Heart right ventricle (tissue), 16 donors: ENCODE measurements at places on chromosomes 1 and 21. TPM values are rescaled to one million over a fixed set of nuclear protein-coding genes. Genes with fewer than 3 reads are reported as not detected.

DUSP23 gene
- 9.8 TPM for total RNA-seq

HSD3B2 gene
- total RNA-seq: not detected

DNA sequence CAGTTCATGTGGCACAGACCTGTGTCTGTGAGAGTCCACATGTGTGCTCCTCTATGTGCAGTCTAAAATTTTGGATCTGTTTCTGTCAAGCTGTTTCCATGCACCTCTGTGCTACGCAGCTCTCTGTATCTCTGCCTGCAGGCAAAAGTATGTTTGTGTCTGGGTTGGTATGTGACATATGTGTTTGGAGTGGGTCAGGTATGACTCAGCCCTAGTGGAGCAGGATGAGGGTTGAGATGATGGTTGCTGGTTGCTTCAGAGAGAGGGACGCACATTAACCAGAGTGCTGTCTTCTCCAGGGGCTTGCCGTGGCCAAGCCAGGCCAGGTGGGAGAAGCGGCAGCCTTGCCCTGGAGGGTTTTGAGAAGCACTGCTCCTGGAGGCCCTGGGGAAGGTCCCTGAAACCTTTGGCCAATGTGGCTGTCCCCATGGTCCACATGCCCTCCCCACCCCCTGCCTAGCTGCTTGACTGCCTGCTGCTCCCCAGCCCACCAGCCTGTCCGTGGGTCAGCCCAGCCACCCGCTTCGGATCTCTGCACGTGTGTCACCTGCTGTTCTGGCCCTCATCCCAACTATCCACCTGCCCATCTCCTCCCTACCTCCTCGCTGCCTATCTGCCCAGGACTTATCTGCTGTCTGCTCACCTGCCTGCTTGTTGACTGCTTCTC lies 4.1 kb upstream of the EVA1B start:
- DNase-seq: no peak

DNA sequence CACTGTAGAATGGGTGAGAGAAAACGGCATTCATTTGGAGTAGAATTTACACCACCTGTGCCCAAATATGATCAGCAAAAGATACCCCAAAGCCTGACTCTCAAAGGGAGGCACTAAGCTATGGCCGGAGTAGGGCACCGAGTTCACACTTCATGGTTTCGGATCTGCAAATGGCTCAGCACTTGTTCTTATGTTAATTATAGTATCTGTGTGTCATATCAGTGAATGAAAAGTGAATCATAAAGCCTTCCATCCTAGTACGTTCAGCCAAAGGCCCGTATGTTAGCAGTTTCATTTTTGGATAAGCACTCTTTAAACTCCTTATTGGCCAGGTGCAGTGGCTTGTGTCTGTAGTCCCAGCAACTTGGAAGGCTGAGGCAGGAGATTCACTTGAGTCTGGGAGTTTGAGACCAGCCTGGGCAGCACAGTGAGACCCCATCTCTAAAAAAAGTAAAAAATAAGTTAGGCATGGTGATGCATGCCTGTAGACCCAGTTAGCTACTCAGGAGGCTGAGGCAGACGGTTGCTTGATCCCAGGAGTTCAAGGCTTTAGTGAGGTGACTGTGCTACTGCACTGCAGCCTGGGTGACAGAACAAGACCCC lies 4.9 kb upstream of the CORT start:
- no peak for DNase-seq

DNA sequence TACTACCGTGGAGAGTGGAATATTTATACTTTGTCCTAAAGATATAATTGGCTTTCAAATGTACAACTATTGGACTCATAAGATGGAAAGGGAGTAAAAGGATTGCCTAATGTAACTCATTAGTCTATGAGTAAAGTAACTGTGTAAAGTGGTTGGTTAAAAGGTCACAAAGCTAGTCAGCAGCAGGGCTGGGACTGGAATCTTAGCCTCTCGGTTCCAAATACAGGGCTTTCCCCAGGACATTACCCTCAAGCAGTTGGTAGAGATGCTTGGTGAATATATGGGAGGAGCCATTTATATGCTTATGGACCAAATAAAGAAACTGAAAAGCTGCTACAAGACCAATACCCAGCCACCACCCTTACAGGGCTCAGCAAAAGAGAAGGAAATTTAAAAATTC lies 283.7 kb downstream of the HLX start:
- no peak for DNase-seq

GRCh38 chr1:225772848-225773247 lies 4.8 kb upstream of the SRP9 start:
- no peak for DNase-seq

- DNase-seq: no peak
Measured at GRCh38 chr1:152047413-152047729, 10.6 kb upstream of the S100A11 start.

- no peak for DNase-seq
Measured at GRCh38 chr1:81731989-81732388, 68.7 kb upstream of the ADGRL2 start.

- DNase-seq: no peak
Measured at GRCh38 chr1:153549741-153550397, 811 bp upstream of the S100A3 start.

DNA sequence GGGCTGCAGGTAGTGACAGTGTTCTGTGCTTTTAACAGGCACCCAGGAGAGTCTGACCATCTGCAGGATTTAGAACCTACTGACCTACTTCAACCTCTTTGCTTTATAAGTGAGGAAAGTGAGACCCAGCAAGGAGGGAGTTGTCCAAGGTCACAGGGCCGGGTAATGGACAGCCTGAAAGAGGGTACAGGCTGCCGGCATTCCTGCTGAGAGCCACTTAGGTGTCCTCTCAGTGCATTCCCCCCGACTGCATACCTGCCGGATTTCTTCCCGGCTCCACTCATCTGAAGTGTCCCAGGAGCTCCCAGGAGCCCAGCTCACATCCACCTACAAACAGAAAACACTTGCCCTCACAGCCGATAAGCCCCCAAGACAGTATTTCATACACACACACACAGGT lies 13.9 kb downstream of the PHLDA3 start:
- DNase-seq: no peak

DNA sequence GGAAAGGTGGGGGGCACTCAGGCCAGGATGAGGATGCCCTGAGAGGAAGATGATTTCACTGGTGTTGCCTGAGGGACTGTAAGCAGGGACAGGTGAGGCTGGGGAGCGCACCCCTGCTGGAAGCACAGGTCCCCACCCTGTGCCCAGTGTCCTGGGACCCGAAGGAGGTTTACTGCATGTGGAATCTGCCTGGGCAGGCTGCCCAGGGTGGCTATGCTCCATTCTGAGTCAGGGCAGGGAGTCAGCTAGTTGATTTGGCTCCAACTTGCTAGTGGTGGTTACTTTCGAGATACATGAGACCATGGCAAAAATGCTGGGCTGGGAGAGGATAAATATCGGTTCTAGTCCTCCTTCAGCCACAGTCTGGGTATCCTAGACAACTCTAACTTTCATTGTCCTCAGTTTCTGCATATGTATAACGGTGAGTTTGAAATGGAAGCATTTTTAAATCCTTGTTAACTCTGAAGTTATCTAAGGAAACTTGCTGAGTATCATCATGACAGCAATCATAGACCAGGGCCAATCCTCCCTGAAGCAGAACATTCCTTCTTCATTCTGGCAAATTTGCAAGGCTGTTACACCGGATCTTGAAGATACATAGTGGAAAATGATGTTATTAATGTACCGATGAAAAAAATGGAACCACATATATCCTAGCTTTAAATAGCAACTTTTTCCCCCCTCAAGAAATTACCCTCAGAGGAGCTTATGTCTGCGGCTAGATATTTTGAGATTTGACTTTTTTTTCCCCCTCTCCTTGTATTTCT lies 7.7 kb downstream of the TLR5 start:
- no peak for DNase-seq
